ENCODE measurements at places on chromosomes 11 and 22.

DNA sequence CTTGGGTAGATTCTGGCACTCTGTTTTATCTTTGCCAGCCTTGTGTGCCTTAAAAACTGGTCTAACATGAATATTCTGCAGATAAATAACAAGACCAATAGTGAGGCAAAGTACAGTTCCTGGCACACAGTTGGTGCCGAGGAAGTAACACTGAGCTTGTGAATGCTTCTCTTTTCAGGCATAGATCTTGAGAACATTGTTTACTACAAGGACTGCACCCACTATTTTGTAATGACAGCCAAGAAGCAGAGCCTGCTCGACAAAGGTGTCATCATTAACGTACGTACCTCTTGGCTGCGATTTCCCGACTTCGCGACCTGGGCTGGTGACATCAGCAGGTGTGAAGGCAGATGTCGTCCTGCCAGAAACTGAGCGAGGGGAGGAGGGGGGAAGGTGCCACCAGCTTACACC, 105.7 kb downstream of the MICAL2 start:
- DNase-seq, result no peak

- no peak for DNase-seq
Measured at GRCh38 chr11:848380-848931, 5.8 kb downstream of the TSPAN4 start.

DNA sequence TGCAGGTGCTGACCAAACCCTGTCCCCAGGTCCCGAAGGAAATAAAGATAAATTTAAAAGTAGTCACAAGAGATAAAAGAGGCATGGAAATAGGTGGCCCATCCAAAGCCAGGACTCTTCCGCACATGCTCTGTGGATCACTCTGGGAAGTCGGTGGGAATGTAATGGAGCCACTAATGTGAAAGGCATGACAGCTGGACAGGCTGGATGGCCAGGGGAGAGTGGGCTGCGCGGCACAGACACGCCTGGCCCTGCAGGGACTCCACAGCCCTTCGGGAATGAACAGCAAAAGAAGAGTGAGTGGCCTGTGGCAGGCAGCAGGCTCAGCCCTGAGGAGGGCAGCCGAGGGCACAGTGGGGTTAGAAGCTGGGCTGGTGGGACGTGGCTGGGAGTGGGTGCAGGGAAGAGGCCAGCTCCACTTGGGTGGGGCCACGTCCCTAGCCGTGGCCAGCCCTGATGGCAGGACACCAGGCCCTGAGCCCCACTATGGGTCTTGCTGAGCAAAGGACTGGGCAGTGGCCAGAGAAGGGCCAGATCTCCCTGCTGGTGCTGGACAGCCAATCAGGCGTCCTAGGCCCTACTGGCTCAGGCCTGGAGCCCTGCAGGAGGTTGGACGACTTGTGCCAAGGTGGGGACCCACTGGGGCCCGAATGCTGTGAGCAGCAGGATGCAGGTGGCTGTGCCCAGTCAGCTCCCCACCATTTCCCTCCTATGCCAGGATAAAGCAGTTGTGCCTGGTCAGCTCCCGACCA, 31.3 kb upstream of the GNB1L start:
- peak; percentile 23 for DNase-seq

- no peak for DNase-seq
Measured at GRCh38 chr11:75432911-75433321, at the start of gene KLHL35. Gene KLHL35, minus strand, starts transcription at chr11:75433203. Its CDS starts 2,574 bp downstream, at chr11:75430629.

DNA sequence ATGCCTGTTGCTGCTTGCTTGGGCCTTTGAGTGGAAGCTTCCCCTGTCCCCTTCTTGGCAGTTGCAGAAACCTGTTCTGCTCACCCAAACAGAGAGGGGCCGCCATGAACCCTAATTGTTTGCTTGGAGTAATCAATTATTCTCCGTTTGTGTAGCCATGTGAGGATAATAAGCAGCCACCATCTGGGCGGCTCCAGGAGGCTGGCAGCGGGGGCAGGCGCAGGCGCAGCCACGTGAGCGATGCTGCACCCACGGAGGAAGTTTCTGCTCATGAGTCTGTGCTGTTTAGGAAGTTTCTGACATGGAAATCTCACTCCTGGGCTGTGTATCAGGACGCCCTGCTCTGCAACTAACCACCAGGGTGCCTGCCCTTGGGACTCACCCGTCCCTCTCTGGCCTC, 90.1 kb downstream of the MPPED1 start:
- DNase-seq, result no peak

- no peak for DNase-seq
Measured at GRCh38 chr22:44845796-44846720, 93.7 kb downstream of the ARHGAP8 start.

All from heart left ventricle (tissue), 16 donors.